Coronary artery (tissue), 2 donors: ENCODE measurements at places on chromosomes 7 and 10.

GRCh38 chr10:62870866-62871265, 54.7 kb upstream of the EGR2 start:
- DNase-seq, result no peak

DNA sequence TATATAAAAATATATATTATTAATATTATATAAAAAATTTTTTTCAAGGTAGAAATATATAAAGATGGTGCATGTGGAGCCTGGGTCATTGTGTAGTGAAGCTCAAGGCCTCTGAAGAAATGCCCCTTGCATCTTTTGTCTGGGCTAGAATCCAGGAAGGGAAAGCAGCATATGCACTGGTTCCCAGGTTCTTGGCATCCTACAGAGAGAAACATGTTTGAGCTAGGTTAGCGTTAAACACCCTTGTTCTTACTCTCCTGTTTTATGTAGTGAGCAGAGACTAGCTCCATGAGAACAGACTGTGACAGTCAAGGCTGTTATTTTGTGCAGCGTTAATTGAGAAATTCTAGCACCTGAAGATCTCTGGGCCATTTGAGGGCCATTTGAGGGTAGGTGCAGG, 116.1 kb downstream of the POM121L12 start:
- no peak for DNase-seq

GRCh38 chr10:108901781-108902618, 1021.3 kb downstream of the XPNPEP1 start:
- DNase-seq, result no peak

GRCh38 chr10:31353574-31353973, 34.6 kb downstream of the ZEB1 start:
- no peak for DNase-seq

DNA sequence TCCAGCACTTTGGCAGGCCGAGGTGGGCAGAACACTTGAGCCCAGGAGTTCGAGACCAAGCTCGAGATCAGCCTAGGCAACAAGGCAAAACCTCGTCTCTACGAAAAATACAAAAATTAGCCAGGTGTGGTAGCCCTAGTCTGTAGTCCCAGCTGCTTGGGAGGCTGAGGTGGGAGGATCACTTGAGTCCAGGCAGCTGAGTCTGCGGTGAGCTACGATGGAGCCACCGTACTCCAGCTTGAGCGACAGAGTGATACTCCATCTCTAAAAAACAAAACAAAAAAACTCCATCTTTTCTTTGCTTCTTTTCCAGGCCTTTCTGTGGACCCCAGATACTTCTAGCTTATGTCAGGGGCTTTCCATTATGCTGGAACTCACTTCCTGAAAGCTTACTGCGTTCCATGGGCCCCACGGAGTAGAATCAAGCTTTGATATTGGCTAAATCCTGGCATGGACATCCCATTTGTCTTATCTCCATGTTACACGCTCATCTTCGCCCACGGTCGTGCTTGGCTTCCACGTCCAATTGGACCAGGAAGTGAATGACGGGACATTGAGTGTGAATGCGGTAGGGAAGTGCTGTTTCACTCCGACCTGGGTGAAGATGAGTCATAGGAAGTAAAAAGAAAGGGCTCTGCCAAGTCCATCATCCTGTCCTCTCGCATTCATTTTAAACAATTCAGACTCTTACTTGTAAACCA, 45.7 kb downstream of the FAM171A1 start:
- no peak for DNase-seq

GRCh38 chr10:93462371-93462770, 19.8 kb downstream of the MYOF start:
- DNase-seq, result no peak

GRCh38 chr10:62895063-62895462, 78.9 kb upstream of the EGR2 start:
- no peak for DNase-seq

GRCh38 chr10:1966712-1967376, 229.5 kb upstream of the ADARB2 start:
- no peak for DNase-seq

GRCh38 chr7:99314504-99314903, 11.2 kb upstream of the ARPC1A start:
- DNase-seq, result no peak

GRCh38 chr10:102514487-102515311, 10.9 kb downstream of the SUFU start:
- no peak for DNase-seq

GRCh38 chr7:96729820-96730219, 20.2 kb upstream of the SEM1 start:
- no peak for DNase-seq

GRCh38 chr10:126222736-126223511, 165.4 kb downstream of the ADAM12 start:
- no peak for DNase-seq

DNA sequence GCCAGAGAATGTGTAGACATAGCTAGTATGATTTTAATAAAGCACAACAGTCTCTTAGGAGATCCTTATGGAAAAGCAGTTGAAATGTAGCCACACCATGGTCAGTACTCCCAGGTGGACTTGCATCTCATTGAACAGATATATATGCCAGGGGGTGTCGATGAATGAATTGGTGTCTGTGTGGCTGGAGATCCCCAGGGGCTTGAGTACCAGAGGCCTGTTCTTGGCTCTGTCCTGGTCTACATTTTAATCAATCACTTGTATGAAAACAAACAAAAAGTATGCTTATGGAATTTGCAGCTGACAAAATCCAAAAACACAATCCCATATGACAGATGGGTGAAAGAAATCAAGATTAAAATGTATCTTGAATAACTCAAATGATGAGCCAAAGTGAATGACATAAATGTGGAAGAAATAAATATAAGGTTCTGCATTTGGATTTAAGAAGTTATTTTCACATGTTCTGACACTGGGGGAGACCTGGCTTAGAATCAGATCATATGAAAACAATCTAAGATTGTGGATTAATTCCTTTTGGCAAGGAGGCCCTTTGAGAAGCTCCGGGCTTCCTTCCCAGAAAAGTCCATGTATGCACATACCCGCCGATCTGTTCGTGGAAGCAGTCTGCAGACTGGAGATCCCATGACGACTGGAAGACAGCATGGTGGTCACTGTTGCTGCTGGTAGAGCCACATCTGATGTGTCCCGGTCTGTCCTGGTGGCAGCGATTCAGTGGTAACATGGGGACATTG, 15.6 kb downstream of the CLEC2L start:
- no peak for DNase-seq

- DNase-seq, result no peak
These were observed 88.5 kb upstream of the ATP6V0A4 start for GRCh38 chr7:138886501-138886917.
